ENCODE measurements at places on chromosomes 12 and 14.

DNA sequence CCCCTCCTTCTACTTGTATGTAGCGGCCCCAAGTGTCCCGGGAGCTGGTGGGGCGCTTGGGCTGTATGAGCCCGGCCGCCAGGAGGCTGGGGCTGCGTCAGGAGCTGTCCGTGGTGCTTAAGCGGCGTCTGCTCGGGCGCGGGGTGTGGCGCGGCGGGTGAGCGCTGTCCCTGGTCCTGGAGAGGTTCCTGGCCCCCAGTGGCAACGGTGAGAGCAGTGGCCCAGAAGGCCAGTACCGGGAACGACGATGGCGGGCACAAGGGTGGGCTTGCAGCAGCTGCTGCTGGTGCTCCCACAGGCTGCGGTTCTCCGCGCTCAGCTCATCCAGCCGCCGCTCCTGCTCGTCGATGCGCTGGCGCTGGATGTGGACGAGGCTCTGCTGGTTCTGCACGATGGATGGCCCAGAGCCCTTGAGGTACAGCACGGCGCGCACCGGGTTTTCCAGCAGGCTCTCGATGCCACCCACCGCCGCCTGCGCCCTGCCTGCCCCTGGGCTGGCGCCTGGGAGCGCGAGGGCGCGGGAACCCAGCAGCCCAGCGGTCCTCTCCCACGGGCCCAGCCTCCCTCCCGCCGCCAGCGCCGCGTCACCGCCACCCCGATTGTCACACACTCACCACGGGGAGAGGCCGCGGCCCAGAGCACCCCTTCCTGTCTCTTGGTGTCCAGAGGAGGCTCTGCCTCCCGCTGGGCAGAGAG, 41.9 kb upstream of the FKBP4 start:
- peak; percentile 49 for DNase-seq

DNA sequence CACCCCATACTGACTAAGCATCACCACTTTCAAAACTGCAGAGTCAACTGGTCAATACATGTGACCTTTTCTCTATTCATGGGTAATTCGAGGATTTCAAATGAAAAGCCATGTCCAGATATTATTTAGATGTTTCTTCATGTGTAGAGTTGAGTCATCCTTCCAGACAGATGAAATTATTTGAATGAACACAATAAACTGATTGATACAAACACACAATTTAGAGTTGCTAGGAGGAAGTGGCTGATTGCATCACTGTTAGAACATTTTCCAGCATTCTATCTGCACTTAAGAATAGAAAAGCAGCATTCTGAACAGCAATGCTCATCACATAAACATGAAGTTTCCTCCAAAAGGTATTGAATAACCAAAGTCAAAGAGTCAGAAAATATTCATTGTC, 273.5 kb upstream of the SOX5 start:
- DNase-seq: no peak

DNA sequence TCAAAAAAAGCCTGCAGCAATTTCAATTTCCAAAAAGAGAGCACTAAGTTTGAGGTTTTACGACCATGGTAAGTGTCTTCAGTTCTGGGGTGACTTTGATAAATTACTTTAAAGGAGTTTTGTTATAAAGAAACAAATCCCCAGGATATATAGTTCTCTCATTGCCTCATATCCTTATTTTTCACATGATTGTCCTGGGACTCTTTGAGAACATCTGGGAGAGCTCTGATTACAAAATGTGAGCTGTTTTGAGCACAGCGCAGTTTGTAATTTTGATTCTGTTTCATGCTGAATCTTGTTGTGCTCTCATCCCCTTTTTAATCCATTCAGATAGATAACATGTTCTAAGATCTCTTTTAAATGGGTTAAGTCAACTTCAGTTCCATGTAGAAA, 67.7 kb upstream of the DCN start:
- no peak for DNase-seq

- no peak for DNase-seq
Observed at GRCh38 chr12:119695034-119695433, 27.1 kb downstream of the PRKAB1 start.

DNA sequence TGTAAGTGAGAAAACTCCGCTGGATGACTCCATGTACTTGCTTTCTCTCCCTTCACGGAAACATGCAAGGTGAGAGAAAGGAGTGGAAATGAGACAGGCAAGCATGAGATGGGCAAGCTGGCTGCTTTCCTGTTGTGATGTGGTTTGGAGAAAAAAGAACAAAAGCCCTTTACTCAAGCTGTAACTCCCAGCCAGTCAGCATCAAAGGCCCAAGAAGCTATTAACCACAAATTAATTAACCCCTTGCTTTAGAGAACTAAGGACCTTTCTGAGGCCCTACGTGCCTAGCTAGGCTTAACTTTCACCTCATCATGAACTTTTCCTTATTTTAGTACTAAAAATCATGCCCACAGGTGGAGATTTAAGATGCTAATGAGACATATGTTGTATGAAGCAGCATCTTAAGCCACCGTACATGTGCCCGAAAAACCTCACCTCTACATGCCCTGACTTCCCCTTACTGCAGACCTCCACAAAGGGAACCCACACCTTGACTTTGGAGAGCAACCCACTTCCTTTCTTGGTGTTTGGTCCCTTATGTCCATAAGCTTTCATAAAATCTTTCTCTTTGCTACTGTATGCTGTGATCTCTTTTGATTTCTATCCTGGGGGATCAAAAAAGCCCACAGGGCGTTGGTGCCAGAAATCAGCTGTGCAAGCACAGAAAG, 87.0 kb downstream of the GALNT8 start:
- no peak for DNase-seq

- DNase-seq: no peak
Observed at GRCh38 chr14:60621386-60621785, 27.9 kb downstream of the SIX1 start.

GRCh38 chr12:82835217-82835616, 148.5 kb downstream of the TMTC2 start:
- no peak for DNase-seq

DNA sequence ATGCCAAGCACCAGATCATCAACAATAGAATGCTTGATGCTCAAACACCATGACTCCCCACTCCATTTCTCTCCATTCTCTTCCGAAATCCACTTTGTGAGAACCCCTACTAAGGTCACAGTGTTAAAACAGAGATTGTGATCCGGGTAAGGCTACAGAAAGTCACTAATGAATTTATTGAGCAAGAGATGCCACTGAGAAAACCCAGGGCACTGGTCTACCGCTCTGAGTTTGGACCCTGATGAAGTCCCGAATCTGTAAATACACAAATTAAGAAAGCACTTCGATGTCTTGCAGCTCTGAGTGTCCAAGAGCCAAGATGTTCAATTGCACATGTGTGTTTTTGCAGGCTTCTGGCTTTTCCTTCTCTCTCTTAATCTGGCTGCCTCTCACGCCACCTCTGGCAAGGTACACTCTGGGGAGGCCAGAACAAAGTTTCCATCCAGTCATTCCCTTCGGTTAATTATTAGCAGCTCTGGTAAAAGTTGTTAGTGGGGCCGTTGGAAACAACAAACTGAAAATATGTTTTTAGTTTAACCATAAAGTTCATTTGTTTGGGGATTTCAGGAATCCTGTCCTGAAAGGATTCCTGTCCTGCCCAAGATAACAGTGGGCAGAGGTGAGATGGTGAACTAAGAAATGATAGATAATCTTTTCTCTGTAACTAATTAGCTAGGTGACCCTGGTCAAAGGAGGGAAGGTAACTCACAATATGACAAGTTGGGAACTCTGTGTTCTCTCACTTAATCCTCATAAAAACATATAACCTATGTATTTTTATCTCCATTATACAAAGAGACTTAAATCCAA, 75.4 kb downstream of the BTG1 start:
- DNase-seq: no peak
